ENCODE measurements at places on chromosomes 3 and 15. TPM values are rescaled to one million over a fixed set of nuclear protein-coding genes. Genes with fewer than 3 reads are reported as not detected.

SERINC4 gene
- 0.05 TPM for total RNA-seq

ASB14 gene
- not detected for total RNA-seq

- no peak for DNase-seq
- H3K27me3 ChIP-seq: no peaks in the 10 kb centered on the region
- H3K4me3 ChIP-seq: no peak overlapping the region
- peaks cover 45% of the 10 kb centered on the region for H3K36me3 ChIP-seq
- no peak overlapping the region for H3K27ac ChIP-seq
Measured at GRCh38 chr3:36843065-36844051, 79.0 kb upstream of the DCLK3 start.

- no peaks in the 10 kb centered on the region for H3K4me1 ChIP-seq
- H3K27me3 ChIP-seq: no peaks in the 10 kb centered on the region
- H3K4me3 ChIP-seq: no peak overlapping the region
- no peak overlapping the region for H3K27ac ChIP-seq
- no peak for DNase-seq
Measured at GRCh38 chr3:137746808-137747207, 17.3 kb upstream of the SOX14 start.

DNA sequence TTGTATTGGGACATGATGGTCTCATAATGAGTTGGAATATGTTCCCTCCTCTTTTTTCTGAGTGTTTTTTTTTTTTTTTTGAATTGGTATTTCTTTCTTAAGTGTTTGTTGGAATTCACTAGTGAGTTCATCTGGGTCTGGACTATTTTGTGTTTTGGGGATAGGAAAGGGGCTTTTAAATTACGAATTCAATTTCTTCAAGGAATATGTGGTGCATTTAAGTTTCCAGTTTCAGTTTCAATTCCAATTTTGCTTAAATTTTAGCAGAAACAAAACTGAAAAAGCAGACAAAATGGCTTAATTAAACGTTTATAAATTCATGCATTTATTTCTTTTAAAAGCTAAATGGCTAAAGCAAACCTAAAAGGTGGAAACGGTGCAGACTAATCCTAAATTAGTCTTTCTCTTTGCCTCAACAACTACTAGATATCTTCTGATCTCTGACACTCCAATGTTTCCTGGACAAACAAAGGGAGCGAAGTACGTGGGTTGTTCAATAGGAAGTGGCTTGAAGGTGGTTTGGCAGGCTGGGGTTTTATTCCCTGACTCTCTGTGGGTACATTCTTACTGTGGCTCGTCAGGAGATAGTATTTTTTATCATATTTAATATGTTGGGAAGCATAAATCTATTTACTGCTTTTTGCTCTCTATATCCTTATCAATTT is 50.0 kb upstream of the CORO2B start:
- no peaks in the 10 kb centered on the region for H3K36me3 ChIP-seq
- DNase-seq: no peak
- no peak overlapping the region for H3K4me3 ChIP-seq
- no peak overlapping the region for H3K27ac ChIP-seq

DNA sequence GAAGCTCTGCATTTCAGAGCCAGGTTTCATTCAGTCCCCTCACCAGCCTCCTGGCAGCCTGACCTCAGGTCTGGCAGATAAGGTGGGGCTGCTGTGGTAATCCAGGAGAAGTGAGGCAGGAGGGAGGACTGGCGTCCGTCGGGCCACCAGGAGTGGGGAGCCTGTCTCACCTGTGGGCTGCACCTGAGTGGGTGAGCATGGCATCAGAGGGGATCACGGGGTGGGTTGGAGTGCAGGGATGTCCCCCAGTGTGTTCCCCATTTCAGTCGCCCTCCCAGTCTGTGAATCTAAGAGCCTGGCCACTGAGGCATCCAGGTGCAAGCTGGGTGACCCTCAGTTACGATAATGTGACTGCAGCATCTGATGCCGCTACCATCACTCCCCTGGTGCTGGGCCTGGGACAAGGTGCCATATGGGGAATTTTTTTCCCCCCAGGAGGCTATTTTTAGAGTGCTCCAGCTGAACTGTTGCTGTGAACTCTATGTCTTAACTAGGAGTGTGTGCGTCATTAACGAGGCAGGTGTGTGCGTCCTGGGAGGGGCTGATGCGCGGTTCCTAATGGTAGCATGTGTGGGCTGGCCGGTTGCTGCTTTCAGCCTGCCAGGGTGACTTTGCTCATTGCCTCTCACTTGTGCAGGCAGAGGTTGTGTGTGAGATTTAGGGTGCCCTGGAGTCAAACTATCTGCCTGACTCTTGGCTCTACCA is 165.2 kb downstream of the SLCO3A1 start:
- H3K4me3 ChIP-seq: no peak overlapping the region
- no peak for DNase-seq
- no peaks in the 10 kb centered on the region for H3K4me1 ChIP-seq
- H3K36me3 ChIP-seq: no peaks in the 10 kb centered on the region
- no peaks in the 10 kb centered on the region for H3K27me3 ChIP-seq

All from thymus (tissue), 14 donors.